ENCODE measurements at places on chromosomes 5 and 9. TPM values are rescaled to one million over a fixed set of nuclear protein-coding genes. Genes with fewer than 3 reads are reported as not detected.

SLC27A6 gene
- polyA plus RNA-seq, result 3.3 TPM

MYOT gene
- 2.2 TPM for polyA plus RNA-seq

SLC6A19 gene
- 295 TPM for polyA plus RNA-seq

GLDC gene
- 13.0 TPM for polyA plus RNA-seq

EFNA5 gene
- 6.1 TPM for polyA plus RNA-seq

DNA sequence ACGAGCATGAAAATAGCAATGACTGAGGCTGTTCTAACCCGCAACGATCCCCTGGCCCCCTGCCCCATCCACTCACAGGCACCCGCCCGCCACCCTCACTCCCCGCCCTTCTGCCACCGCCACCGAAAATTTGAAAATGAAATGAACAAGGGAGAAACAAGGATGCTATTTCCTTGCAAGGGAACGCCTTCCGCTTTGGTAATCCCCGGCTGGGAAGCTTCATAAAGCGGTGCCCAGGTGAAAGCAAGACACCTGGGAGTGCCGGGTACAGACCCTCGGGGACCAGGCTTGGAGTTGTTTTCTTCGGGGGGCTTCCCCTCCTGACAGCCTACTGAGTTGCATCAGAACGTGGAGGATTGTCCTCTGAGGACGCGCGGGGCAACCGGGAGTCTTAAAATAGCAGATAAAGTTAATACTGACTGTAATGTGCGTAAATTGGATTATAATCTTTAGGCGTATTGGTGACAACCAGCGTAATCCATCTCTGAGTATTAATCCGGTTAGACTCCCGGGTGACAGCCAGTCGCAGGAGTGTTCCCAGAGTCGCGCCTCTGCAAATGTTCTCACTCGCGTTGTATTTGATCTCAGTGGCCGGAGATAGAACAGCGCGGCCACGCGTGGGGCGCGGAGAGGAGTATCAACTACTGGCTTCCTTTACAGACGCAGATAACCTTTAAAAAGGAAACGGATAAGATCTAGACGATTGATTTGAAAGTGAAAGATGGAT, 885 bp upstream of the MLLT3 start:
- peak; percentile 41 for DNase-seq

GRCh38 chr5:23013395-23013998, 160.4 kb upstream of the CDH12 start:
- DNase-seq, result no peak

- DNase-seq, result no peak
Measured at GRCh38 chr5:61264273-61264661, 67.8 kb upstream of the ZSWIM6 start.

- peak; percentile 9 for DNase-seq
Measured at GRCh38 chr5:159510282-159510681, 180.0 kb upstream of the IL12B start.

GRCh38 chr5:156528673-156529072, 201.7 kb downstream of the SGCD start:
- DNase-seq, result no peak

- no peak for DNase-seq
Measured at GRCh38 chr5:54695198-54695966, 177.8 kb downstream of the SNX18 start.

DNA sequence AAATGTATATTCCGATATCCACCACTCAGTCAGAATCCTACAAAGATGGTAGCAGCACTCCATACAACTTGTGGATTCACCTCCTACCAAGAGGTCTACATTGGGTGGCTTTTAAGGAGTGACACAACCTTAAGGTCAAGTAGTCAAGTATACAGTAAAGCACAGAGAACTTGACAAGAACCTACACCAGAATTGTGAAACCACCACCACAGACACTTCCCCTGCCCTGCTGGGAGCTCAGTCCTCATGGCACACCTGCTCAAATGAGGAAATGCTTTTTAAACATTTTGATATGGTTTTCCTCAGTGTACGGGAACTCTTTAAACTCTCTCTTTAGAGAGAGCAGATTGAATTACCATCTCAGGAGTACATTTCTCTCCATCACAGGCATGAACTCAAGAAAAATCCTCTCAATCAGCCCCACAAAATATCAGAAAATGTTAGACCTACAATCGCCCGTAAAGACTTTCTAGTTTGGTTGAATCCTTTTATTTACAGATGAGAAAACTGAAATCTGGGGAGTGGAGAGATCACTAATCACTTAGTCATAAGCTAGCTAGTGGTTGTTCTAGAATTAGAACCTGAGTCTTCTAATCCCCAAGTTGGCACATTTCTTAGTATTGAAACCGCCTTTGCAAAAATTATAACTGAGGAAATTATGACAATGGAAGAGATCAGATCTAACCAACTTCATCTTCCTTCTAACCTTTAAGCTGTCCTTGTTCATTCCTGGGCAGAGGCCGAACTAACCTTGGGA, 38.5 kb upstream of the NR4A3 start:
- no peak for DNase-seq

GRCh38 chr5:83503662-83504061, 32.1 kb downstream of the VCAN start:
- DNase-seq, result peak; percentile 11

DNA sequence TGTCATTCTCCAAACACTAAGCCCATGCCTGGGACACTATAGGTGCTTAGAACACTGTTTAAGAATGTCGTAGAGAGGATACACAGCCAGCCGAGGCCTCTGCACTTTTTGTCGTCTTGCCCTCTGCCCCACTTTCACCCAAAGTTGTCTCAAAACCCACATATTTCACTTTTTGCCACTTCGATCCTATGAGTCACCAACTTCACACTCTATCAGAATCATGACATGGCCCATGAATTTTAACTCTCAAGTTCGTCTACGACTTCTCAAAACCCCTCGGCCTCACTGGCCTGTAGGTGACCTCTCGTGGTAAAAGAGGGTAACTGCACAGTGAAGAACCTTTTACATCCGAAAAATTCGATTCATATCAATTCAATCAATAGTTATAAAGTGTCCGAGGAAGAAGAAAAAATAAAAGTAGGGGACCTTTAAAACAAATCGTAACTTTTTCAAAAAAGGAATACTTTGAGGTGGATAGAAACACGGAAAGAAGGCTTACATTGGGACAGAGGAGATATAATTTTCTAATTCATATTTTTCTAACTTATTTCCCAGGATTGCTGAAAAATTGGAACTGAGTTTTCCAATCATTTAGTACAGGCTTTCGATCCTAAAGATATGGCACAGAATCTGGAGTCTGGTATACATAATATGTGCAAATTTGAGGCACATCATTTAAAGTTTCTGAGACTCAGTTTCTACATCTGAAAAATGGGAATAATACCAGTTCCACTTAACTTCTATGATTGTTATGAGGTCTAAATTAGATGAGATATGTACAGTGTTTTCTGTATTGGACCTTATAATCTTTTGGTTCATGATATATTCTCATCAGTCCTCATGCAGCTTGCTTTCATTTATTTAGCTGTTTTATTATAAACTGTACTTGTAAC, 122.6 kb downstream of the APBA1 start:
- peak; percentile 34 for DNase-seq

DNA sequence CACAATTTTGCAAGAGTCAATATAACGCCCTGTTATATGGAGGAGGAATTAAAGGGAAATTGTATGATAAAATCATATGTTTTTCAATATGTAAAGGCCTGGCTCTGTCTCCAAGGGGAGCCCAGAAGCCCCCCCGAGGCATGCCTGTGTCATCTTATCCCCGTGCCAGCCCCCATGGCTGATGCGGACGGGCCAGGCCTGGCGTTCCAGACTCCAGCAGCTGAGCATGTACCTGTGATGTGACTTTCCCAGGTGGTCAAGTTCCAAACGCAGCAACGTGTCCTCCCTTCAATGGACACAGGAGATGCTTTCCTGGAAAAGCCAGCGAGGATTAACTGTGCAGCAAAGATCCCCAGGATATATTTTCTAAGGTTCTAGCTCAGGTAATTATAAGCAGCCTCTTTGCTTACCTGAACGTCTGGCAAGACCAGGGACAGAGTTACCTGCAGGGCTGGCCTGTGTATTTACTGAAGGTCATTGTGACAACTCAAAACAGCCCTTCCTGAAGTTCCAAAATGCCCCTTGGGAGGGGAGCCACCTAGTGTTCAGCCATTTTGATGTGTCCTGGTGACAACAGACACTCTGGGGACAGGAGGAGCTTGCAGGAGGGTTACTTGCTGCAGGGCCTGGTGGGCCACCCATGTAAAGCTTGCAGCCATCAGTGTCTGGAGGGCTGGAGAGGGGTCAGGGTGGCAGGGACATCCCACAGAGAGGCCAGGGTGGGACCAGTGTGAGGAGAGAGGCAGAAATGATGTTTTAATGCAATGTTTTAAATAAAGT, 53.3 kb upstream of the RNU6ATAC start:
- DNase-seq, result no peak

DNA sequence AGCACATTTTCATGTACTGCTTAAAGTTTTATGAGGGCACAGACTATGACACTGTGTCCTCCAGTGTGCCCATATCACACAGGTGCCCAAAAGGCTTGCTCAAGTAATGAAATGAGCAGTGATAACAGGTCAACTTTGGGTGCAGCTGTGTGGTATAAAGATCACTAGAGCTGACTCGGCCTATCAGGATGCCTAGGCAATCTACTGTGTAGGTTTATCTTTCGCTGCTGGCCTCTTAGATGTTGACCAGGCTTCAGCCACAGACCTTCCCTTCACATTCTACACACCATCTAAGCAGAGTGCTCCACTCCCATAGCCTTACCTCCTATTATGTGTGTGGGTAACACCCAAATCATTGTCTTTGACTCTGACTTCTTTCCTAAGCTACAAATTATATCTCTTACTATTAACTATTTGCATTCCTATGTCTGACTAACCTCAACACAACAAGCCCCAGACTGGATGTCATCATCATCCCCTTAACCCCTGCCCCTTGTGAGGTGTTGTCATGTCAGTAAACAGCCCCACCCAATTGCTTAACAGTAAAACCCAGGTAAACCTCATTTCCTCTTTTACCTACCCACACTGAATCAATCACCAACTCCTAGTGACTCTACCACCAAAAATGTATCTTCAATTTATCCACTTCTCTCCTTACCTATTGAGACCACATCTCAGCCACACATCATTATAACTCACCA, 2.5 kb downstream of the SREK1IP1 start:
- DNase-seq, result peak; percentile 24

GRCh38 chr9:133368249-133368881, 7.5 kb downstream of the SURF4 start:
- peak; percentile 90 for DNase-seq

DNA sequence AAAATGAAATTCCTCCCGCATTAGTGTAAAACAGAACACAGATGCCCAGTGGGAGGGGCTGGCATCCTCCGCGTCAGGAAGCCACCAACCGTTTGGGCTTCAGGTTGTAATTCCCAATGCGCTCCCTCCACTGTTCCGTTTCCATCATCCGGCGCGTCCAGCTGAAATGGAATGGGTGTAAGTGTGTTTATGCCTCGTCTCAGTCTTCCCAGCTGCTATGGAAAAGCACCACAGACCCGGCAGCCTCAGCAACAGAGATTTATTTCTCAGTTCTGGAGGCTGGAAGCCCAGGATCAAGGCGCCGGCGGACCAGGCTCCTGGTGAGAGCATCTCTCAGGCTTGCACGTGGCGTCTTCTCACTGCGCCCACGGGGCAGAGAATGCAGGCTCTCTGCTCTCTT, 20.4 kb downstream of the KCNT1 start:
- DNase-seq, result no peak

- DNase-seq, result peak; percentile 53
Measured at GRCh38 chr9:135388530-135388929, 91.1 kb upstream of the PPP1R26 start.

- no peak for DNase-seq
Measured at GRCh38 chr9:38178237-38178636, 109.2 kb upstream of the SHB start.

- DNase-seq, result no peak
Measured at GRCh38 chr5:53066088-53066487, 43.5 kb downstream of the MOCS2 start.

GRCh38 chr5:151812757-151813309, 41.1 kb downstream of the G3BP1 start:
- no peak for DNase-seq

GRCh38 chr5:1768283-1769000, 31.2 kb downstream of the MRPL36 start:
- DNase-seq, result no peak
